ENCODE measurements at places on chromosomes 3 and 15.

DNA sequence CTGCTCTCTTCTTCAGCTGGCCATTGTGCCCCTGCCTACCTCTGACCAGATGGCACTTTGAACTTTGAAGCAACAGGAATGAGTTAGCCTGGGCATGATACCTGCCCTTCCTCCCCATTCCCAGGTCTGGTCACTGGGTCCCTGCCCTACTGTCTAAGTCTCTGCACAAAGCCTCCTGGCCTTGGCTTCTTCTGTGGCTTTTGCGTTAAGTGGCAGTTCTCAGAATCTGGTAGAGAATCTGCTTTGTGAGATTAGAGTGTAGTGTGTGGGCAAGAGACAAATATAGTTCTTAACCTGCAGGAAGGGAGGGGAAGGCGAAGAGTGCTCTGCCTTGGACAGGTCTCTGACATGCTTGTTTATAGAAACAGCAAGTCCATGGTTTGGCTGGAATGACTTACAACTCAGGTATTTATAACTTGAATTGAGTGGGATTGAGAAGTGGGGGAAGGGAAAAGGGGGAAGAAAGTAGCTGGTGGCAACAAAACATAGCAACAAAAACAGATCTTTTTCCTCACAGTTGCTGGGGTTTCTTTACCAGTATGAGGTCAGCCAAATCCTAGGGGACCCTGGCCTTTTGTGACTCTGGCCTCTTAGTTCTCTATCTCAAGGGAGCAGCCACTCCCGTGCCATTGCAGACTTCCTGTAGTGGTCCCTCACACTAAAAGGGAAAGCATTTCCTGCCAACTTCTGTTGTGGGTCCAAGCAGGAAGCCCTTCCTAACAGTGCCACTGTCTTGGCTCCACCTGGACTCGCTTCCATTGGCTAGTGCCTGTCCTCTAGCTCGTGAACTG is 16.7 kb downstream of the MAPKBP1 start:
- peak; percentile 53 for DNase-seq

DNA sequence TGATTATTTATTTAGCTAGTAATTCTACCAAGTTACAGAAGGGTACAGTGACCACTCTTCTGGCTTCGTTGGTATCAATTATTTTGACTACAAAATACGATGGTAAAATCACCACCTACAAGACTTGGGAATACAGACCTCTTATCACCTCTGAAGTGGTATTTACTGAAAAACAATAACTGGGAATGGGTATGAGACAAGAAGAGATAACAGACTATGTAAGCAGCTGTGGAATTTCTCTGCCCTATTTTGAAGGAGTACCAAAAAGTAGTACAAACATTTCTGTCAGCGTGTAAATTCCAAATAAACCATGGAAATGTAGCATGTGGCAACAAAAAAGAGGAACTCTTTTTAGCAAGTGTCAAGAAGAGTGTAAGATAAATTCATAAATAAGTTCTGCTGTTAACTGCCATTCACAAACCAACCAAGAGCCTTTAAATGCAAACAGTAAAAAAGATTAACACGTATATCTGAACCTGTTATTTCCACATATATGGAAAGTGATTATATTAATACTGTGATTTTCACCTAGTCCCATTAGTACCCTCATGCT is 77.0 kb upstream of the SLC12A8 start:
- DNase-seq: no peak

- DNase-seq: no peak
These were observed 34.1 kb downstream of the WHAMM start for GRCh38 chr15:82843566-82843965.

- no peak for DNase-seq
These were observed 45.3 kb downstream of the CAPN3 start for GRCh38 chr15:42404461-42405235.

DNA sequence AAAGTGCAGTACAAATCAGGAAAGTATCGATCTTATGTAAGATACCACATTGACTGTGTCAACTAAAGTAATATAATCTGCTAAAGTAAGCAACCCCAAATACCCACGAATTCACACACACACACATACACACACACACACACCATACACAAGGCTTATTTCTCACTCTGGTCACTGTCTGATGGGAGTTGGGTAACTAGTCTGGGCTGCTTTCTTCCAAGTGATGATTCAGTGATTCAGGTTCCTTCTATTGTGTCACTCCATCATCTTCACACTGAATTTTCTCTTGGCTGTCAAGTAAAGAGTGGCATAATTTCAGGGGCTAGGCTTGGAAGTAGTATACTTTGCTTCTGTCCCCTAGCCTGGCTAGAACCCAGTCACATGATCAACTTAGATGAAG is 104.8 kb upstream of the CCDC54 start:
- no peak for DNase-seq

DNA sequence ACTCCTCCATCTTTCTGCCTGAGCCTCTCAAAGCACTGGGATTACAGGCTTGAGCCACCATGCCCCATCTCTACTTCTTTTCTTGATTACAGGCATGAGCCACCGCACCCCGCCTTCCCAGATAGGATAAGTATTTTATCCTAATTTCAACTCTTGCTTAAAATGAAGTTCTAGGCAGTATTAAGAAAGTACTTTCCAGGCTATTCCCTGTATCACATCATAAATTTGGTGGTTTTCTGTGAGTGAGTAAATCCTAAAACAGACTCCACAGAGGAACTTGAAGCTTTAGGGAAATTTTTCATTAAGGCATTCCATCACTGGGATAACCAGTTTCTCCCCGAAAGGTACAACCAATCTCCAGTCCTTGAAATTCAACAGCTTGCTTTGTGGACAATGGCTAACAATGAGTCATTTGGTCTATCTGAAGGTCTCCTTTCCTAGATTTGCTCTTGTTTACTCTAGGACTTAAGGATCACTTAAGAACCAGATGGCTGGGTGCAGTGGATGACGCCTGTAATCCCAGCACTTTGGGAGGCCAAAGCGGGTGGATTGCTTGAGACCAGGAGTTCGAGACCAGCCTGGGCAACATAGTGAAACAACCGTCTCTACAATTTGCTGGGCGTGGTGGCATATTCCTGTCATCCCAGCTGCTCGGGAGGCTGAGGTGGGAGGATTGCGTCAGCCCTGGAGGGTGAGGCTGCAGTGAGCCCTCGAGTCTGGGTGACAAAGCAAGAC is 49.7 kb upstream of the SKIL start:
- DNase-seq: peak; percentile 57

DNA sequence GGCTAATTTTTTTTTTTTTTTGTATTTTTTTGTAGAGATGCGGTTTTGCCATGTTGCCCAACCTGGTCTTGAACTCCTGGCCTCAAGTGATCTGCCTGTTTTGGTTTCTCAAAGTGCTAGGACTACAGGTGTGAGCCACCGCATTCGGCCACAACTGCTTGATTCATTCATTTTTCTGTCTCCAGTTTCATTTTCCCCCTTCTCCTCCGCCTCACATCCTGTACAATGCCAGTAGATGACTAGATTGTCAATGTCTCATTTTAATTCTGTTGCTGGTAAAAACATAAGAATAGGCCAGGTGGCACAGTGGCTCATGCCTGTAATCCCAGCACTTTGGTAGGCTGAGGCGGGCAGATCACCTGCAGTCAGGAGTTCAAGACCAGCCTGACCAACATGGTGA is 12.0 kb upstream of the ZNF592 start:
- DNase-seq: no peak

DNA sequence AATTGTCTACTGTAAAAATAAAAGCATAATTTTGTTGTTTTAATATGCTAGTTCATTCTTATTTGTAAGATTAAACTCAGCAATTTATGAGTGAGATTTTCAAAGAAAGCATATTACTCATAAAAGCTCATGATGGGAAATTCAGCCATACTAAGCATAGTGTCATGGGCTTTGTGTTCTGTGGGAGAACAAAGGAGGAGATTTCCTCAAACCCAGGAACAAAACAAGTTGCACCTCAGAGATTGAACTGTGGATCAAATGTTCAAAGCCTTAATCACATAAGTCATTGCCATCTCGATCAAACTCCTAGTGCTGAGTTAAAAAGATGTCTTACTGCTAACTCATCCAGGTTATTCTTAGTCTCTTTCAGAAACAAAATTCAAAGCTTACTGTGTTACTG is 85.6 kb upstream of the PDZRN3 start:
- DNase-seq: no peak

- no peak for DNase-seq
These were observed 119.9 kb upstream of the CADPS start for GRCh38 chr3:62995119-62995518.

DNA sequence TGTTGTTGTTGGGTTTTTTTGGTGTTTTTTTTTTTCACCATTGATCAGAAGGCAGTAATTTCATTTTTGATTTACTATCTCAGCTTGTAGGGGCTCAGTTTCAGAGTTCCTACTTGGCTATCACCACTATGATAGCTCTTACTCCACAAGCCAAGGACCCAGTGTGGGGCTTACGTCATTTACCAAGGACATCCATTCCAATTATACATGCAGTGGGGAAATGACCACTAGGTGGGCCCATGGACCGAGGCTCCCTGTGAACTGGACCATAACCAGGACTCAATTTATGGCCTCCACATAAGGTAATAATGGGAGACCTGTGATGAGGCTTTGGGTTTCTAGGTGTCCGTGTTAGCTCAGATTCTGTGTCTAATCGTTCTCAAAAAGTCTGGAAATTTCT is 67.5 kb upstream of the CACNA1D start:
- no peak for DNase-seq

DNA sequence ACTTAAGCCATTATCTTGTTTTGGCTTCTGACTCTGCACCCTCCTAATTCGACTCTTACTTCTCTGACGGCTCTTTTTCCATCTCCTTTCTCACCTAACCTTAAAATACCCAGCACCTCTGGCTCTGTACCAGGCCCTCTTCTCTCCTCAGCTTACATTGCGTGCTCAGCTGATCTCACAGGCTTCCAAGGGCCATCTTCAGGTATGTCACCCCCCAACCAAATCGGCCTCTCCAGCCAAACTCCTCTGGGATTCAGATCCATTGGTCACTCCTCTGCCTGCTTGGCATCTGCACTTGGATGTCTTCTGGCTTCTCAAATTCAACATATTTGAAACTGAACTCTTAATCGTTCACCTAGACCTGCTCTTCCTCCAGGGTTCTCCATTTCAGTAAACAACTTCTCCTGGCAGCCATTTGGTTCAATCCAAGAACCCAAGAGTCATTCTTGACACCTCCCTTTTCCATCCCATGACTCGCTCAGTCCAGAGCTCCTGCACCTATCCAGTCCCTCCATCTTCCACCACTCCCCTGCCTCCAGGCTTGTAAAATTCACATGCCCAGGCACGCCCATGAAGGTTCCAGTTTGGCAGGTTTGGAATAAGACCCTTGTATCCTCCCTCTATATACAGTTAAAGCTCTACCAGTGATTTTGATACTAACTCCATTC is 35.2 kb upstream of the SLC41A3 start:
- no peak for DNase-seq

- DNase-seq: peak; percentile 51
These were observed 4.2 kb downstream of the FURIN start for GRCh38 chr15:90872486-90873184.

DNA sequence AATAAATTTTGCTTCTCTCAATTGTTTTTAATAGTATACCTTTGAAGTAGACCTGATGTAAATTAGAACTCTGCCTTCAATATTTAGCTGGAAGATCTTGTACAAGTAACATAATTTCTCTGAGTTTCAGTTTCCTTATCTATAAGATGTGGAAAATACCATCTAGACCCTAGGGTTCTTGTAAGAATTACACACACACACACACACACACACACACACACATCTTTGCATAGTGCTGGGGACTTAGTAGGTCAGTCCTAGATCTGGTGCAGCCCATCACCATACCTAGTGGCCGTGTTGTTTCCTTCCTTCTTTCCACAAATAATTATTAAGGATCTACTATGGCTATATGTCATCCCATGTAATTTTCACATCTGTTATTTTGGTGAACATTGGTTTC is 11.0 kb downstream of the TRAT1 start:
- DNase-seq: no peak

GRCh38 chr3:27976933-27977332 is 254.8 kb upstream of the EOMES start:
- no peak for DNase-seq

GRCh38 chr3:14649466-14649865 is 2.1 kb upstream of the CCDC174 start:
- DNase-seq: no peak

- no peak for DNase-seq
These were observed 85.9 kb downstream of the FAIM start for GRCh38 chr3:138694287-138695007.

GRCh38 chr3:32405155-32405554 is 13.5 kb downstream of the CMTM7 start:
- DNase-seq: no peak

DNA sequence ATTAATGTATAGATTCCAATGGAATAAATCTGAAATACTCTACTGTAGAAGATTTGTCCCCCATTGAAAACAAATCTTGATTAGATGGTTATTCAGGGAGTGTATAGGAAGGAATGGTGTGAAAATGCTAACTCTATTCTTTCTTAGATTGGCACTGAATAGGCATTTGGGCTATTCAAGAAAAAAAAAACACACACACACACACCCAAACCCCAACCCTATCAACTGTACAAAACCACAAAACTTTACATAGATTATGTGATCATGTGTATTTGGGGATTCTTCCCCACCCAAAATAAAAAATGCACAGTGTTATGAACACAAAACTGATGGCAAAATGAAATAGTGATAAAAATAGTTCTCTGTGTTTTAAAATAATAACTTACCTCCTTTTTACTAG is 61.8 kb downstream of the TIGIT start:
- no peak for DNase-seq

DNA sequence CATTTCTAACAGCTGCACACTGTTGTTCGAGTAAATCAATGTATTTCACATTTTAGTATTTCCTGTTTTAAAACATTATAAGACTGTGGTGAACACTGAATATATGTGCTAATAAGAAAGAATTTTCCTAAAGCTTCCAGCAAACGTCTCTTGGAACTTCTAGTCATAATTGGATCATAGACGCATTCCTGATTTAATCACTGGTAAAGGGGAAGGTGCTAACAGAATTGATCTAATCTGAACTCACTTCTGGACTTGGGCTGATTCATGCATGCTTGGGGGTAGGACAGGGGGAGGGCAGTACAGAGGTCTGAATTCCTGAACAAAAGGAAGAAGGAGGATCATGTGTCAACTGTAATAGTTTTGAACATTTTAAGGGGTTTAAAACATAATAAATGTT is 7.3 kb upstream of the LEKR1 start:
- DNase-seq: no peak

DNA sequence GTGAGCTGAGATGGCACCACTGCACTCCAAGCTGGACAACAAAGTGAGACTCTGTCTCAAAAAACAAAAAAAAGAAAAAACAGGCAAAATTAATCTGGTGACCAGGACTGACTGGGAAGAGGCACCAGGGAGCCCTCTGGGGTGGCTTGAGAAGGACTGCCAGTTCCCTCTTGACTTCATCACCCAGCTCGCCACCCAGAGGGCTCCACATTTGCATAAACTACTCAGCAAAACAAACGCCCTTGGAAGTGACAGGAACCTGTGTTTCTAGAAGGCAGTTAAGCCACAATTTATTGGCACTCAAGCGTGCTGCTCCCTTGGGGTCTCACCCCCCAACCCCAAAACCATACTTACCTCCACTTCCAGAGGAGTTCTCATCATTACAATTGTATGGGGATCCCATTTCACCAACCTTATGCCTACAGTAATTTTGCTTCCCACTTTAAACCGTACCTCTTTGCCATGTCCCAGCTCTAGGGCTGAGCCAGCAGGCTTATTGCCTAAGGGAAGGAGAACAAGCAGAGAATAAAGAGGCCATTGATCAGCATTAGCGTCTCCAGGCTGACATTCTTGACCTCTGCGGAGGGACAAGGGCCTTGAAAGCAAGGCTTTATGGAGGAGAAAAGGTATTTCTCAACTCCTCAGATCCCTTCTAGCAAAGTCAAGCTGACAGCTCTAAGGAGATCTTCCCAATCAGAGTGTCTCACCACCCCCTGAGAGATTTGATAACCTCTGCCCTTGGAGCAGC is 357.4 kb downstream of the SHQ1 start:
- DNase-seq: no peak

All from stomach (tissue), 19 donors.